ENCODE measurements at places on chromosomes 4 and X.

- no peak for DNase-seq
Measured at GRCh38 chr4:184899261-184900134, 73.7 kb upstream of the ACSL1 start.

GRCh38 chrX:22987452-22987851 lies 12.3 kb upstream of the DDX53 start:
- no peak for DNase-seq

DNA sequence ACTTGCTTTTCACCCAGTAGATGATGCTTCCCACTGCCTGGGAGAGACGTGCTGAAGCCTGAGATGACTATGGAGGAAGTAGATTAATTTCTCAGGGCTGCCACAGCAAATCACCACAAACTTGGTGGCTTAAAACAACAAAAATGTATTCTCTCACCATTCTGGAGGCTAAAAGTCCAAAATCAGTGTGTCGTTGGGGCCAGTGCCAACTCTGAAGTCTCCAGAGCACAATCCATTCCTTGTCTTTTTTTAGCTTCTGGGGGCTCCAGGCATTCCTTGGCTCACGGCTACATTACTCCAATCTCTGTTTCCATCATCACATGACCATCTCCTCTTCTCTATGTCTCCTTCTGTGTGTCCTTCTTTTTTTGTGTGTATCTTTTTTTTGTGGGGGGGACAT lies 105.8 kb upstream of the C1QTNF7 start:
- DNase-seq = no peak

DNA sequence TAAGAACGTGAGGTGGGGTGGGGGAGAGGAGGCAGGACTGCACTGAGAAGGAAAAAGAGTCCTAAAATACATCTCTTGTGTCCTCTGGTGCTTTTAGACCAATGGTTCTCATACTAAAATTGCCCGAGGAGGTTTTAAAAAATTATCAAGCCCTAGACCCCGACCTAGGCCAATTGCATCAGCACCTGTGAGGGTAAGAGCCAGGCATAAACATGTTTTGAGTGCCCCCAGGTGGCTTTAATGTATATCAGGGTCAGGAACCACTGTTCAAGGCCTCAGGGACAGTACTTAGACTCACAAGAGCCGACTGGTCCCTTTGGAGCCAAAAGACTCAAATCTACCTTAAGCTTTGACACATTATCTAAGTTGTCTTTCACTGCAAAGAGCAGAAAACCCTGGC lies 37.5 kb upstream of the TMEM150C start:
- DNase-seq = no peak

- DNase-seq = no peak
Measured at GRCh38 chr4:186297013-186297645, 31.1 kb downstream of the F11 start.

GRCh38 chrX:2608638-2609430 lies 82.3 kb upstream of the CD99 start:
- peak; percentile 80 for DNase-seq

DNA sequence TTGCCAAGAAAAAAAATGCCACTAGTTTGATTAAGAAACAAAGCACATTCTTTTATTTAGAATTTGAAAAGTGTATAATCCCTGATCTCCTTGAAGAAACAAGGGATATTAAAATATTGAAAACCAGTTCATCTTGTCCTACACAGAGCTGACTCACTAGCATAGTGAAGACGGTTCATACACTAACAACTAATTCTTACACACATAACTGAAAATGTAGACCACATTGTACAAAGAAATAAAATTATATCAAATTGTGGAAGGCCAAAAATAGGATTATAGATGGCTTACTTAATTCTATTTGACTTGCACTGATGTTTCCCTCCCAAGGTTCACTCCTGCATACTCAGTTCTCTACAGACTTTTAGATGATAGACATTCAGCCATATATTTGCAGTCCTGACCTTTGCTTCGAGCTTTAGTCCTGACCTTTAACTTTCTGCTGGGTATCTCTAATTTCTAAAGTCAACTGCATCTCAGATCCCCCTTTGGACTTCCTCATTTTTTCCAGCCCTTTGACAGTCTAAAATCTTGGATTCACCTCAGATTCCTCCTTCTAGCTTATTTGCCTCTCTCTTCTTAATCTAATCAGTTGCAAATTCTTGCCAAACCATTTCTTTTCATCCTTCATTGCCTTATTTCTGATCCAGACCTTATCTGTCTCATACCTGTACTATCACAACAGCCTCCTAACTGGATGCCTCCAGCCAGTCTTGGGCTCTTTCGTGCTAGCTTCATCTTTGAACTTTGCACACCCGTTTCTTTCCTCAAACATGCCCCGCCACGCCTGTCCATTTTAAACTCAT lies 4.5 kb upstream of the WWC2 start:
- no peak for DNase-seq

- DNase-seq = no peak
Measured at GRCh38 chr4:107366016-107366735, 330.1 kb upstream of the DKK2 start.

DNA sequence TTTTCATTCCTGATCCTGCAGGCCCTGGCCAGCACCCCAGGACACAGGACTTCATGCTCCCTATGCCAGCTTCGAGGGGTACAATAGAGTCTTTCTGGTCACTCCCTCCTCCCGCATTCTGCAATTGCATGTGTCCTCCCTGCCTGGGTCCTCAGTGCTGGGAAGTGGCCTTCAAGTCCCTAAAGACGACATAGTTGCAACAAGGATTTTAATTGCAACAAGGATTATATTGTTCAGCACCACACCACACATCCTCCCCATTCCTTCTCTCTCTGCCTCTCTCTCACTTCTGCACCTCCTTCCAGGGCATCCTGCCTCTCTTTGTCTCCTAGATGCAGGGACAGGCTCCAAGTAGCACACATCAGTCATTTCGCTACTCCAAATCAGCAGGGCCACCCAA lies 25.5 kb downstream of the SCD5 start:
- no peak for DNase-seq

DNA sequence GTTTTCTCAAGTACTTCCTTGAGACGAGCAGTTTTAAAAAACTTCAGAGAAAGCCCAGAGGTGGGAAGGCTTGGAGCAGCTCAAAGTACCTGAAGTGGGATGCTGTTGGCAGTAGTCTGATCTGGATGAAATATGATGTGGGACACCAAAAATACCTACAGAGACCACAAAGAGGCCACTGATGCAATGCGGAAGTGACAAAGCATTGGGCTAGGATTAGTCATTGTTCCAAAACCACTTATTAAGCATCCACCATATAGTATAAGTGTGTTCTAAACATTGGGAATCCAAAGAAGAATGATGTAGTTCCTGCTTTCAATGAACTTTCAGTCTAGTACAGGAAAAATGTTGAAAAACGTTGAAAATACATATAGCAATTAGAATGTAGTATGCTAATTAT lies 386.1 kb upstream of the CNKSR2 start:
- no peak for DNase-seq

DNA sequence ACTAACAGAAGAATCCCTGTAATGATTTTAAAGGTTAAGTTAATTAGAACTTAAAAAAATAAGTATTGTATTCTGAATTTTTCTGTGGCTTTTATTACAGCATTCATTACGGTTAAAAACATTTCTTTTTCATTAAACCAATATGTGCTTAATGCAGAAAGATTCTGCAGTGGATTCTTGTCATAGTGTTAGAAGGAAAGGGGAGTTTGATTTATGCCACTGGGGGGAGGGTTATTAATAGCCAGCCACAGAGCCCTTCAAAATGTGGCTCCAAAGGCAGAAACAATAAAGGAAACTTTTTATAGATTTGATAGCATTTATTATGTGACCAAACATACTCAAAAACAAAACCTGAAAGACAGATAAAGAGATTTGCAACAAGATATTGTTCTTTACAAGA lies 9.1 kb downstream of the SMAD1 start:
- DNase-seq = no peak

DNA sequence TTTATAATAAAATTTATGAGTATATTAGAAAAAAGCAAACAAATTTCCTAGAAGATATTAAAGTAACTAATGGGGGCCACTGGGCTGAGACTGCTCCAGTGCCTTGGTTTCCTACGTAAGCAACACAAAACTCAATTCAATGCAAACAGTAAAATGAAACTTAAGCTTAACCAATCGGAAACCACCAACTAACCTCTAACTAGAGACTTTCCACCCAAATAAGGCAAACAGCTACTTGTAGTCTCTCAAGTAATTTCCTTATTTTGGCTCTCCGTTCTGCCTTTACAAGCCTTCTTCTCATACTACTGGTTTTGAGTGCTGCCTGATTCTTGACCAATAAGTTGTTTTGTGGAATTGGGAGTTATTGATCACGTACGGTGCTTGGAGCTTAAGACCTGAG lies 167.3 kb upstream of the VEGFC start:
- no peak for DNase-seq

DNA sequence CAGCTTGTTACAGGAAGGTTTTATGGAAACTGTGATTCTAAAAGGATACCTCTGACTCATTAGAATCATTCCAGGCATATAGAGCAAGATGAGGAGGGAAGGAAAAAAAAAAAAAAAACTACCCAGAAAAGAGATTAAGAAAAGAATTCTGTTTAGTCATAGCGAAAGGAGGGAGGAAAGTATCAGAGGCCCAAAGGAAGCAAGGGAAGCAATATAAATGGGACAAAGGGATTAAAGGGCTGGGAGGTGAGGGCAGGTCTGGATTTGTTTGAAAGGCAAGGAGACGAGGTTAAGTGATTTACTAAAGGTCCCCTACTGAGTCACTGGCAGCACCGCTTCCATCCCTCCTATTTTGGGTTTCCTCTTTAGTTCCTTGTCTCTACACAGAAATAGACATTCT lies 88.6 kb upstream of the IL1RAPL1 start:
- no peak for DNase-seq

DNA sequence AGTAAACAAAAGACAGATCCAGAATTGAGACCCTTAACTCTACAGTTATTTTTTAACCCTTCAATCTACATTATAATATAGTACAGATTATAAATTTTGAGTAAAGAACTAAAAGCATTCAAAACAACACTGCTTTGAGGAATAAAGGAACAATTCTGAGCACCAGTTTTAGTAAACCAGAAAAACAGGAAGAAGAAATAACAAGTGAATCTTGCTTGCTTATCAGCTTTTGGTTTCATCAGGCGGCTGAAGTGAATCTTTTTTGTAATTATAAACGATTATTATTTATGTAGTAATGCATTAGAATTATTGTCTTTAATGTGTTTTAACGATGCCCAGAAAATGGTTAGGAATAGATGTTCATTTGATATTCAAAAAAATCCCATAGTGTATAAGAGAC lies 305.4 kb downstream of the ARAP2 start:
- no peak for DNase-seq

DNA sequence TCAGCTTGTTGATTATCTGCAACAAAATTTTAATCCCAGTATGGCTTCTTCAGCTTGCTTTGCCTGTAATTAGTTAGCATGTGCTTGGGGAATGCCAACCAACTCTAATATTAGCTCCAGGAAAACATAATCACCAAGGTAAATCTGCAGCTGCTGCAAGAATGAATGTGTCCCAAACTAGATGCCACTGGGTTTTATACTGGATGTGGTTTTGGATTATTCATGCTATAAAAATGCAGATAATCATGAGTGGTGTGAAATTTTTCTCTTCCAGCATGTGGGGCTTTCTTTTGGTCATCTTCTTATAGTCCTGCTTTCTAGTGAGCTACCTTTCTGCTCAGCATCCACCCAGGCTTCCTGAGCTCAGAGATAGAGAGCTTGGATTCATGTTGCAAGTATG lies 295.9 kb upstream of the CASK start:
- DNase-seq = no peak

GRCh38 chr4:99762728-99763127 lies 53.9 kb upstream of the DAPP1 start:
- DNase-seq = no peak

DNA sequence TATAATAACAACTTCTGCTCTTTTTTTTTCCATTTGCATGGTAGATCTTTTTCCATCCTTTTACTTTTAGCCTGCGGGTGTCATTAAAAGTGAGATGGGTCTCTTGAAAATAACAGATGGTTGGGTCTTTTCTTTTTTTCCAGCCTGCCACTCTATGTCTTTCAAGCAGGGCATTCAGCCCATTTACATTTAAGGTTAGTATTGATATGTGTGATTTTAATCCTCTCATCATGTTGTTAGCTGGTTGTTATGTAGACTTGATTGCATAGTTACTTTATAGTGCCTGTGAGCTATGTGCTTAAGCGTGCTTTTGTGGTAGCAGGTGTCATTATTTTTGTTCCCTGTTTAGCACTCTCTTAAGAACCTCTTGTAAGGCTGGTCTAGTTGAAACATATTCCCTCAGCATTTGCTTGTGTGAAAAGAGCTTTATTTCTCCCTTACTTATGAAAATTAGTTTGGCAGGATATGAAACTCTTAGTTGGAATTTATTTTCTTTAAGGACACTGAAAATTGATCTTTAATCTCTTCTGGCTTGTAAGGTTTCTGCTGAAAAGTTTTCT lies 326.1 kb downstream of the SH3BGRL start:
- no peak for DNase-seq

- no peak for DNase-seq
Measured at GRCh38 chr4:53151489-53151788, 214.4 kb downstream of the SCFD2 start.

GRCh38 chr4:155319516-155319915 lies 57.2 kb downstream of the MAP9 start:
- no peak for DNase-seq

GRCh38 chr4:140800666-140801065 lies 44.5 kb upstream of the TBC1D9 start:
- no peak for DNase-seq

DNA sequence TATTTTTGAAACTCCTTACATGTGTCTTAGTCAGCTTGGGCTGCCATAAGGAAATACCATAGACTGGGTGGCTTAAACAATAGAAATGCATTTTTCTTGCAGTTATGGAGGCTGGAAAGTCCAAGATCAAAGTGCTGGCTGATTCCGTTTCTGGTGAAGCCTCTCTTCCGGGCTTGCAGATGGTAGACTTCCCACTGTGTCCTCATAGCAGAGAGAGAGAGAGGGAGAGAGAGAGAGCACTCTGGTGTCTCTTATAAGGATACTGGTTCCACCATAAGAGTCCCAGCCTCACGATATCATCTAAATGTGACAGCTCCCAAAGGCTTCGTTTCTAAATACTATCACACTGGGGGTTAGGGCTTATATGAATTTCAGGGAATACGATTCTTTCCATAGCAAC lies 39.7 kb downstream of the ENPEP start:
- no peak for DNase-seq

GRCh38 chrX:17788956-17789562 lies 51.8 kb downstream of the SCML1 start:
- DNase-seq = no peak

GRCh38 chr4:181525634-181526033 lies 717.6 kb upstream of the TENM3 start:
- no peak for DNase-seq

- no peak for DNase-seq
Measured at GRCh38 chrX:118878977-118879376, 55.4 kb downstream of the ZCCHC12 start.

GRCh38 chrX:136694431-136695087 lies 46.6 kb downstream of the CD40LG start:
- no peak for DNase-seq

GRCh38 chr4:53682908-53683307 lies 91.6 kb upstream of the LNX1 start:
- DNase-seq = no peak

DNA sequence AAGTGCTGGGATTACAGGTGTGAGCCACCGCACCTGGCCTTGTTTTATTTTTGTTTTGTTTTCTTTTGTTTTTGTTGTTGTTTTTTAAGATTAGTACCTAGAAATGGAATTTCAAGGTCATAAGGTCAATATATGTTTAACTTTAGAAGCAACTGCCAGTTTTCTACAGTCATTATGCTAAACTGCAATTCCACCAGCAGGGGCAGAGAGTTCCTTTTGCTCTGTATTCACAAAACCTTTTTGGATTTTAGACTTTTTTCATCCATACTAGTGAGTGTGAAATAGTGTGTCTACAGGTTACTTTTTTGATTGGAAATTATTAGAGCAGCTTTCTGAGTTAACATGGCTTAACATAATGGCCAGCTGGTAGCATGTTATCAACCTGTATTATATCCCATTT lies 580.6 kb downstream of the TRIML1 start:
- DNase-seq = no peak

All from stimulated activated CD8-positive, alpha-beta memory T cell treated with anti-CD3 and anti-CD28 coated beads, Interleukin-12 subunit alpha, Interleukin-12 subunit beta, amount 100 ng/mL, for 4 hours (primary cell).